ENCODE measurements at places on chromosomes 12 and 14.
A peak's percentile ranks its signal among the peaks of the same experiment; 100 is the strongest.

DNA sequence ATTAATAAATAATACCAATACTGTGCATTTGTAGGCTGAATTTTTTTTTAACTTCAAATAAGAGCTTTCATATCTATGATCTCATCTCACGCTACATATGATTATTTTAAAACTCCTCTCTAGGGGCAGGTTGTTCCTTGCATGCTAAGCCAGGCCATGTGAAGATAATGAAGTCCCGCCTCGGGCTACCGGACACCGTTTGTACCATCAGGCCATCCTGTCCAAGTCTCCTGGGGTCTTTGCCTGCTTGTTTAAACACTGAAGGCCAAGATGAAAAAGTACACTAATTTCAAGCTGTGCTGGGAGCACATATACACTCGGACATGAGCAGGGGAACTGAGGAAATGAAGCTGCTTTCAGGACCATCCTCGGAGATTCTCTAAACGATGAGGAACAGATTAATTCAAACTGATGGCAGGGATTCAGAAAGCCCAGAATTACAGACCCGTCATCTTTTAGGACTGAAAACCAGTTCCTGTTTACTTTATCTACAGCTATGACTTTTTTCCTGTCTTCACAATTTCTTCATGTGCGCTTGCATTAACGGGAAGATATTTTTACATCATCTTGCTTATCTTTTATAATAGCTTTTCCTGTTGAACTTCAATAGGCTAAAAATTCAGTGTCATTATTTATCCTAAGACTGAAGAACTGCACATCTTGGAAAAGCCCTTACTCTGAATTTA is 6.3 kb upstream of the ABHD12B start:
- DNase-seq, result no peak

DNA sequence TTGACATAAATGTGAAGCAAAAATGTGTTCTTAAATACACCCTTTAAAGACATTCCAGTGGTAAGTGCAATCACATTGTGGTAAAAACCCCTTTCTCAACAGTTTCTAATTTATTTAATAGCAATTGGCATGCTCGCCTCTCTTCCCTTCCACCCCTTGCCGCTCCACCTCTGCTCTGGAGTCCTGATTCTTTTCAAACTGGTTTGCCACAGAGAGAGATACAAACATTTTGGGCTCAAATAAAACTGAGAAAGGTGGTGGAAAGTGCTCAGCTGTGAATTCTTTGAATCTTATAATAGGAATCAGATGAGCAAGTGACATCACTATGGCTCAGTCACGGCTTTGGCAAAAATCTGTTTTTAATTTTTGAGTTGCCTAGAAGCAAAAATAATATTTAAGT is 993.9 kb downstream of the GALC start:
- DNase-seq, result no peak

- no peak for DNase-seq
These were observed 120.7 kb downstream of the PTPRO start for GRCh38 chr12:15443050-15443449.

- no peak for DNase-seq
These were observed 19.4 kb downstream of the STX2 start for GRCh38 chr12:130819681-130820080.

- no peak for DNase-seq
These were observed 39.6 kb downstream of the DAD1 start for GRCh38 chr14:22549324-22549962.

DNA sequence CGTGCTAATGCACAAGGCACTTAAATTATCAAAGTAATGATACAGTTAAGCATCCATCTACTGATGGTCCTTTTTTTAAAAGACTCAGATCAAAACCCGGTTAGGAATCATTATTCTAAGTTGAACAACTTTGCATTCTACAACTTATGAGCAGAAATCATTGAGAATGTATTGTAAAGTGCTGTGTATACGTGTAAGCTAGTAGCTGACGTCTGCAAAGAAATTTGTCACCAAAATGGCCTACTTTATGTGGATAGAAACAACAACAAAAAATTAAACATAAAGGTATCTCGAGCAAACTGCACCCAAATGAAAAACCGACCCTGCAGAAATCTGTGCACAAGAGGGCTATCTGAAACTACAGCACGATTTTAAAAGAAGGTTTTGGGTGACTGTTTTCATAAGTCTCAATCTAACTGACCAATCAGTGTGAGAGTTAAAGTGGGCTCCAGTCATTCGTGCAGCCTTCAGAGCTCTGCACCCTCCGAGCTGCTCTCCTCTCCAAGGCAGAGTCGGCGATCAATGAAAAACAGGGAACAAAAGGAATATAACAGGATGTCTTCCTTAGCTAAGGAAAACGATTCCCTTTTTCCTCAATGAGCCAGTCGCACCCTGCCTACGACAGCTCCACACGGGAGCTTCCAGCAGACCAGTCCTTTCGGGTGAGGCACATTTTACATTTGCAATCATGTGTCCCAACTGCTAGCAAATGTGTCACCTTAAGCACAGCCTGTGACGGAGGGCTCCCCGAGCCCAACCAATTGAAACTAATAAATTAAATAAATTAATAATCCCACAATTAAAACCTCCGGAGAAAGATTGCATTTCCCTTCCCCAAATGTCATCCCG is 200.7 kb upstream of the FOXN3 start:
- peak; percentile 30 for DNase-seq

GRCh38 chr12:121128908-121129810 is 3.5 kb upstream of the P2RX7 start:
- no peak for DNase-seq

GRCh38 chr12:95184121-95184520 is 33.1 kb downstream of the FGD6 start:
- no peak for DNase-seq

GRCh38 chr12:53324113-53324778 is 2.8 kb upstream of the AAAS start:
- no peak for DNase-seq

DNA sequence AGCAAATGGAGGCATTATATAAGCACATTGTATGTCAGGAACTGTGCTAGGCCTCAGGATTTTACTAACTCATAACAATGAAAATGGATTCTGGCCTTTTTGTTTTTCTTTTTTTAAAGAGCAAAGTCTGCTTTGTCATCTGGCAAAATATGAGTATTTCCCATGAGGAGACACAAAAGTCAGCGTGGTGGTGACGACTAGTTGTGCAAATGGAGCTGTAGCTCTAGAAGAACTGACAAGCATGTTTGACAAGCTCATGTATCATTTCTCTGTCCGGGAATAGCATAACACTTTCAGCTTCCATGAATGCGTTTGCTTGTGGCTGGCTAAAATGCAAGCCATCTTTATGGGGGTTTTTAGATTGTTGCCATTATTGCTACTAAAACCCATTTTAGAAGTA is 127.8 kb downstream of the HELB start:
- DNase-seq, result no peak

All from COR-L47 (cell line).